Hepatocyte (in vitro differentiated cells): ENCODE measurements at places on chromosomes 1 and 21. TPM values are rescaled to one million over a fixed set of nuclear protein-coding genes. Genes with fewer than 3 reads are reported as not detected.

GRCh38 chr1:43366601-43367025 lies 1.2 kb downstream of the ELOVL1 start:
- no peaks in the 10 kb centered on the region for H3K36me3 ChIP-seq
- peaks cover 14% of the 10 kb centered on the region for H3K4me1 ChIP-seq
- H3K27me3 ChIP-seq, result no peaks in the 10 kb centered on the region
- H3K27ac ChIP-seq, result peak overlapping the region; percentile 99
- H3K4me3 ChIP-seq, result peak overlapping the region; percentile 91
- DNase-seq, result peak; percentile 30

DNA sequence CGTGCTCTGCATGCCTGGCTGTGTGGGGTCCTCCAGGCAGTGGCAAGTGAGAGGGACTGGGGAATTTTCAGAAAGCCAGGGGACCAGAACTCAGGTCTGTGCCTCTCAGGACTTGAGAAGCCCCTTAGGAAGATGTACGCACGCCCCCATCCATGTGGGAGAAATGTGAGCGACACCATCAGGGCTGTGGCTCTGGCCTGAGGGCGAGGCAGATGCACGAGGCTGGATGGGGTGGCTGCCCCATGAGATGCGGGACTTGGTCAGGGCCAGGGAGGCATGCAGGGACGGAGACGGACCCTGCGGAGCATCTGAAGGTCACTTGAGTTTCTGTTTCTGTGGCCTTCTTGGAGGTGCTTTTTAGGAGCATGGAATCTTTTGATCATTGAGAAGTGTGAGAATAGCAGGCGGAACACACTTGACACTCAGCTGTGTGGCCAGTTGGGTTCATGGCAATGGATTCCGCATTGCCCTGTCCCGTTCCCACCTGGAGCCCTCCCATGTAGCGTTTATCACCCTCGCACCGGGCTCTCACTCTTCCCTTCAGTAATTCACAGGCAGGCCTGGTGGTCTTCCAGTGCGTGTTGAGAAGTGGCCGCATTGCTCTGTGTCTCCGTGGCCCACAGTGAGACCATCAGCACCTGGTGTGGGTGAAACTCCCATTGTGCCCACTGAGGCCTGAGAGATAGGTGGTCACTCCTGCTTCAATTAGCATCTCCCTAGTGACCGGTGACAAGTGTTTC lies 30.7 kb upstream of the ACTRT2 start:
- H3K27ac ChIP-seq, result no peak overlapping the region
- no peak overlapping the region for H3K4me3 ChIP-seq
- DNase-seq, result no peak
- H3K36me3 ChIP-seq, result no peaks in the 10 kb centered on the region
- H3K27me3 ChIP-seq, result no peaks in the 10 kb centered on the region
- H3K4me1 ChIP-seq, result no peaks in the 10 kb centered on the region

The KCNC4 gene
- 1.3 and 2.1 TPM in 2 replicates for total RNA-seq

The S100A7A gene
- not detected in 2 replicates for total RNA-seq

The HCRTR1 gene
- 0.28 TPM in 1 of 2 replicates, not detected in the other for total RNA-seq

DNA sequence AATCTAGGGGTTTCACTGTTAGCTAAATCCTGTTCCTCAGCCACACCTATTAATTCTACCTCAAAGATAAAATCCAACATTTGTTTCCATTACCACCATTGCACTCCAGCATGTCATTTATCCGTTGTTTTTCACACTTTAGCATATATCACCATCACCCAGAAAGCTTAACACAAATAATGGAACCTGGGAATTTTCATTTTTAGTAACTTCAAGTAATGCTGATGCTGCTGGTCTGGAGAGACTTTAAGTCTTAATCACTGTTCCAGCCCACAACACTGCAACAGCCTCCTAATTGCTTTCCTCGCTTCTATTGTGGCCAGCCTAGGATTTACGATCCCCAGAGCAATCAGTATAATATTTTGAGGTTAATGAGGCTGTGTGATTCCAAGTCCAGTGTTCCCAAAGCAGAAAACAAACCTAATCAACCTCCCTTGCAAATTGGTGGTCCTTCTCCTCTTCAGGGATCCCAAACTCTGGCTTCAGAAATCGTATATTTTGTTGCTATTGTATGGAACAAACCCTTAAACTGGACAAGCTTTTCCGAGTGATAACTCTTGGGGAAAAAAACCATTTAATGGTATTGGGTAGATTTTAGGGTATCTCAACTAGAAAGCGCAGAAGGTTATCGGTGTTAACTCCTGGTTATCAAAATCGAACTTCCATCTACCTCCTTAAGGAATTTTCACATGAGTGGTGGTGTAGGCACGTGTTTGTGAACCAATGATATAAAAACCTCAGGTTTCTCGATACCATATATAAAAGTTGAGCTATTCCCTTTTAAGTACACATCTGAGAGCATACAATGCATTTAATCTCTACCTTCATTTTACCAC lies 50.0 kb upstream of the BOLA1 start:
- H3K27ac ChIP-seq, result peak overlapping the region; percentile 85
- H3K4me3 ChIP-seq, result peak overlapping the region; percentile 67
- no peaks in the 10 kb centered on the region for H3K27me3 ChIP-seq
- DNase-seq, result no peak
- peaks cover 47% of the 10 kb centered on the region for H3K4me1 ChIP-seq

DNA sequence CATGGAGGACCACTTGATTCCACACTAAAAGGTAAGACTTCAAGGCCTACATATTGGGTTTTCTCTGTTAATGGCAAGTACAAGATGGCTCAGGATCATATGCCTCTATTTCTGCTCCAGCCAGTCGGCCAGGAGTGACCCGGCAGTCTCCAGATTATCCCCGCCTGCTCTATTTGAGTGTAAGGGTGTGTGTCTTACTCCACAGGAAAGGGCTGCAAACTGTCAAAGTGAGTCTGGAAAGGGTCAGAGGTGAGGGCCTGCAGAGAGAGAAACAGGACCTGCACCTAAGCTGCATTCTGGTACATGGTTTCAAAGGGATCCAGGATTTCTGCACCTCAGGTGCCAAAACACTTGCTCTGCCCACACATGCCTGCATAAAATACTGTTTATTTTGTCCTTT lies 9.2 kb downstream of the ZNF692 start:
- no peak overlapping the region for H3K4me3 ChIP-seq
- H3K27me3 ChIP-seq, result no peaks in the 10 kb centered on the region
- H3K4me1 ChIP-seq, result no peaks in the 10 kb centered on the region
- no peak for DNase-seq
- no peak overlapping the region for H3K27ac ChIP-seq

GRCh38 chr1:55464550-55464949 lies 249.4 kb upstream of the USP24 start:
- no peak overlapping the region for H3K4me3 ChIP-seq
- H3K36me3 ChIP-seq, result no peaks in the 10 kb centered on the region
- no peaks in the 10 kb centered on the region for H3K27me3 ChIP-seq
- no peak for DNase-seq

The SPRR1A gene
- total RNA-seq, result not detected in 2 replicates

GRCh38 chr1:55640708-55641473 lies 425.7 kb upstream of the USP24 start:
- no peaks in the 10 kb centered on the region for H3K36me3 ChIP-seq
- DNase-seq, result peak; percentile 64
- H3K4me3 ChIP-seq, result no peak overlapping the region
- no peaks in the 10 kb centered on the region for H3K27me3 ChIP-seq
- peaks cover 9% of the 10 kb centered on the region for H3K4me1 ChIP-seq
- H3K27ac ChIP-seq, result peak overlapping the region; percentile 41

DNA sequence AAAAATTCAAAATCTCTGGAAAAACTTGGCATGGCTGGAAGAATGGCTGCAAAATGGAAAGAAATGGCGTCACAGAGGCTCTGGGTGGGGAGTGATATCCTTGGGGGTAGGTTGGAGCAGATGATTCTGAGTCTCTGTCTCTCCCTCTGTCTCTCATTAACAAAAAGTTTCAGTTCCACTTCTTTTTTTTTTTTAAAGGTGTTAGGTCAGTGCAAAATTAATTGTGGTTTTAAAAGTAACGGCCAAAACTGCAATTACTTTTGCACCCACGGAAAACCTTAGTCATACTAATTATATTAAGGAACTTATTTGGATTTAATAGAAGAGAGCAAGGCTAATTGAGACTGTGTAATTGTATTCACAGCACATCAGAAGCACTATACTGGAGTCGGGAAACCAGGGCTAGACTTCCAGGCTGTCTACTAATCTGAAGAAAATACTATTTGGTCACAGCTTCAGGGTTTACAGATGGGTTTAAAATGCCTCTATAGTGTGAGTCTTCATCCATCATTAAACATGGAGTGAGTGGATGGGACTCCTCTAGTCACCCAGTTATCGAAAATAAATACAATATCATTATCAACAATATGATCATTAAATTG lies 289.1 kb upstream of the PLD5 start:
- H3K27me3 ChIP-seq, result no peaks in the 10 kb centered on the region
- no peaks in the 10 kb centered on the region for H3K4me1 ChIP-seq
- H3K36me3 ChIP-seq, result no peaks in the 10 kb centered on the region
- no peak for DNase-seq
- H3K27ac ChIP-seq, result no peak overlapping the region
- H3K4me3 ChIP-seq, result no peak overlapping the region

GRCh38 chr1:184483101-184483683 lies 96.4 kb downstream of the C1orf21 start:
- H3K4me1 ChIP-seq, result peaks cover 60% of the 10 kb centered on the region
- no peak for DNase-seq
- no peak overlapping the region for H3K4me3 ChIP-seq
- H3K27ac ChIP-seq, result peak overlapping the region; percentile 47
- H3K36me3 ChIP-seq, result no peaks in the 10 kb centered on the region

The CACNA1S gene
- 0.04 TPM in 1 of 2 replicates, not detected in the other for total RNA-seq

DNA sequence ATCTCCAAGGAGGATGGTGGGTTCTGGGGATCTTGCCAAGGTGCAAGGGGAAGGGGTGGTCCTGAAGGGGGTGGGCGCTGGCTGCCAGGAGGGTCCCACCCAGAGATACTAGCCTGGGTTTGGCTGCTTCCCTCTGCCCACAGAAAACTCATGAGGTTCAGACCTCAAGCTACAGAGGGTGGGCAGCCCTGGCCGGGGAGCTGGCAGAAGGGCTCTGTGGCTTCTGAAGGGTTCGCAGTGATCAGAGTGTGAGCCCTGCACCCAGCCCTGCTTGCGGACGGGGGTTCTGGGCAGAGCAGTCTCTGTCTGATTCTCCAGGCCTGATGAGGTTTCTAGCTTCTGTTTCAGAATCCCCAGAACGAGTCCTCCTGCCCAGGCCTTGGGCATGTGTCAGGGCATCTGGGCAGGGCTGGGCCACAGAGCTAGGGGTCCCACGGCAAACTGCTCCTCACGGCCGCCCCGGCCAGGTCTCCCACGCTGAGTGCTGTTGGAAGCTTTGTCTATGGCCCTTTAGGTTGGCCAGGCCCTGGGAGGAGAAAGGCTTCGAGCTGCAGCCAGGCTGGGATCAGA lies 635 bp upstream of the MMEL1 start:
- no peak overlapping the region for H3K4me3 ChIP-seq
- H3K4me1 ChIP-seq, result peaks cover 18% of the 10 kb centered on the region
- H3K36me3 ChIP-seq, result no peaks in the 10 kb centered on the region

The EDN2 gene
- 0.36 and 0.40 TPM in 2 replicates for total RNA-seq
